ENCODE measurements at places on chromosomes 7 and 10.

DNA sequence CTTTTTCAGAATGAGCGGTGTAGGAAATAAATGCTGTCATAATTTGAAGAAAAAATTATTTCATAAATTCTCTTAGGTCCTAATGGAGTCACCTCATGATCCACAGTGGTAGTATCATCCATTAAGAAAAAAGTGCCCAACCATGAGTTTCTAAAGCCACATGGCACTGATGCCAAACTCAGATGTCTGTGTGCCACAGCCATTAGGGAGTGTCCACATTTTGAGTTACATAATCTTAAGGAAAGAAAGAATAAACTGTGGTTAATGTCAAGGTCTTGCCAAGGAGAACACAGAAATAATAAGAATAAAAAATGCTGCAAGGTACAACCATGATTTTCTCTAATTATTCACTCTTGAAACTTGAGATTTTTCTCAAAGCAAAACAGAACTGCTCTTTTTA is 1101.8 kb downstream of the SORCS3 start:
- no peak for DNase-seq

DNA sequence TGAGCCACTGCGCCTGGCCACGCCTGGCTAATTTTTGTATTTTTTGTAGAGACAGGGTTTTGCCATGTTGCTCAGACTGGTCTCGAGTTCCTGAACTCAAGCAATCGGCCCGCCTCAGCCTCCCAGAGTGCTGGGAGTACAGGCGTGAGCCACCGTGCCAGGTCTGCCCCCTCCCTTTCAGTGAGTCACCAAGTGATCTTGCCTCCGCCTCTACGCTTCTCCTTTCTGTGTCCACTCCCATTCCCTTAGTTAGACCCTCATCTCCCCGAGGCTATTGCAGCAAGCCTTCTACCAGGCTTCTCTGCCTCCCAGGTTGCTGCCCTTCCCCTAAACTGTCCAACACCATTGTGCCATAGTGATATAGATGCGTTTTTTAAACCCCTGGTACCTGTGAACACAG is 32.9 kb downstream of the CDC123 start:
- DNase-seq: no peak

- DNase-seq: no peak
Measured at GRCh38 chr10:55820478-55820877, 540.6 kb downstream of the ZWINT start.

DNA sequence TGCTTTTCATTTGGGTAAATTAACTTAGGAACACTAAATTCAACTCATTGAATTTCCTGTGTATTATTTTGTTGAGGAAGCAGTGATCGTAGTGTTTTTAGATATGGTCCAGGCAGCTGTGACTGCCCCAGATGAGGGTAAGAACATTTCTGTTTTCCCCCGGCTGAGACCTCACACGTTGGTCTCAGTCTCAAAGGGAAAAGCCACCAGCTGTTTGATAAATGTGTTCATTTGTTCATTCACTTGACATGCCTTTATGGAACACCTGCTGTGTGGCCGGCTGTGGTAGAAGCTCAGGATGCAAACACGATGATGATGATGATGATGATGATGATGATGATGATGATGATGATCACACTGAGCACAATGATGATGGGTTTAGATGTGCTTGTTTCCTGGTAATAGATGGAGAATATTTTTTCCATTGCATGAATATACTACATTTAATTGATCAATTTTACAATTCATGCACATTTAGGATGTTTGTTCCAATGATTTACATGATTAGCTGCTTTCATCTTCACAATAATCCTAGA is 125.6 kb upstream of the ZNF32 start:
- DNase-seq: no peak

- no peak for DNase-seq
Measured at GRCh38 chr7:23403970-23404369, 66.3 kb downstream of the IGF2BP3 start.

DNA sequence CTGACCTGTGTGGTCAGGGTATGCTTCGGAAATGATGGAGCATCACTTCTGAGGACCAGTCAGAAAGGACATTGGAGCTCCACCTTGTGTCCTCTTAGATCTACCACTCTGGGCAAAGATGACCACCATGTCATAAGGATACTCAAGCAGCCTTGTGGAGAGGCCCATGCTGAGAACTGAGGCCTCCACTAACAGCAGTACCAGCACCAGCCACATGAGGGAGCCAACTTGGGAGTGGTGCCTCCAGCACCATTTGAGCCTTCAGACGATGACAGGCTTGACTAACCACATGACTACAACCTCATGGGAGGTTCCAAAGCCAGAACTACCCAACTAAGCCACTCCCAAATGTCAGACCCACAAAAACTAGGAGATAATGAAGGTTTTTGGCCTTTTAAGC is 116.0 kb downstream of the NPTX2 start:
- DNase-seq: no peak

DNA sequence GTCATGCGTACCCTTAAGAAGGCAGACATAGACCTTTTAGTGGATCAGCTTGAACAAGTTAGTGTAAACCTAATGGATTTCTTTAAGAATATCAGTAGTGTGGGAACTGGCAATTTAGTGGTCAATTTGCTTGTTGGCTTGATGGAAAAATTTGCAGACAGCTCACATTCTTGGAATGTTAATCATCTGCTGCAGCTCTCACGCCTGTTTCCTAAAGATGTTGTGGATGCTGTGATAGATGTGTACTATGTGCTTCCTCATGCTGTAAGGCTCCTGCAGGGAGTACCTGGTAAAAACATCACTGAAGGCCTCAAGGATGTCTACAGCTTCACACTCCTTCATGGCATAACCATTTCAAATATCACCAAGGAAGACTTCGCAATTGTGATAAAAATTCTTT is 103.4 kb downstream of the ABCA13 start:
- DNase-seq: no peak

DNA sequence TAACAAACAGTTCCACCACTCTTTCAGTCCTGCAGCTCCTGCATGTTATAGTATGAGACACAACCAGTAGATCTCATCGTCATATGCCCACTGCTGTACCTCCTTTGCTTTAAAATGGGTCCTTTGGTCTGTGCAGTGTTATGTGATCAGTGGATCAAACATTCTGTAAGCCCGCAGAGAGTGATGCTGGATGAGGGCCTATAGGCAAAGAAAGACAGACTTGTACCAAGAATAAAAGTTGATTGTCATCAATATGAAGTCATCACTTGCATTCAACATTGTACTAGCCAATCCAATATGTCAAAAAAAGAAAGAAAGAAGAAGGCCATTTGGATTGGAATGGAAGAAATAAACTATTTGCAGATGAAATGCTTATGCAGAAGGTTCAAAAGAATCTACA is 79.8 kb upstream of the PHYHIPL start:
- no peak for DNase-seq

- DNase-seq: peak; percentile 72
Measured at GRCh38 chr7:75905785-75906604, 9.0 kb upstream of the POR start.

- DNase-seq: no peak
Measured at GRCh38 chr7:144513334-144513733, 109.8 kb upstream of the NOBOX start.

GRCh38 chr10:16155834-16156233 is 281.0 kb upstream of the PTER start:
- no peak for DNase-seq

- no peak for DNase-seq
Measured at GRCh38 chr10:28307267-28307666, 4.4 kb upstream of the MPP7 start.

DNA sequence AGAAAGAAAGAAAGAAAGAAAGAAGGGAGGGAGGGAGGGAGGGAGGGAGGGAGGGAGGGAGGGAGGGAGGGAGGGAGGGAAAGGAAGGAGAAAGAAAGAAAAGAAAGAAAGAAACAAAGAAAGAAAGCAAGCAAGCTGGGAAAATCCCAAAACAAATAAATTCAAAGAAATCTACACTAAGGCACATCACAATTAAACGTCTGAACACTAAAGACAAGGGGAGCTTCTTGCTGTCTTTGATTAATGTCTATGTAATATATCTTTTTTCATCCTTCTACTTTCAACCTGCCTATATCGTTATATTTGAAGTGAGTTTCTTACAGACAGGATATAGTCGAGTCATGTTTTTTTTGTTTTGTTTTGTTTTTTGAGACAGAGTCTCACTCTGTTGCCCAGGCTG is 28.3 kb upstream of the EBF3 start:
- DNase-seq: no peak

- DNase-seq: no peak
Measured at GRCh38 chr10:121556918-121557573, 41.2 kb downstream of the FGFR2 start.

DNA sequence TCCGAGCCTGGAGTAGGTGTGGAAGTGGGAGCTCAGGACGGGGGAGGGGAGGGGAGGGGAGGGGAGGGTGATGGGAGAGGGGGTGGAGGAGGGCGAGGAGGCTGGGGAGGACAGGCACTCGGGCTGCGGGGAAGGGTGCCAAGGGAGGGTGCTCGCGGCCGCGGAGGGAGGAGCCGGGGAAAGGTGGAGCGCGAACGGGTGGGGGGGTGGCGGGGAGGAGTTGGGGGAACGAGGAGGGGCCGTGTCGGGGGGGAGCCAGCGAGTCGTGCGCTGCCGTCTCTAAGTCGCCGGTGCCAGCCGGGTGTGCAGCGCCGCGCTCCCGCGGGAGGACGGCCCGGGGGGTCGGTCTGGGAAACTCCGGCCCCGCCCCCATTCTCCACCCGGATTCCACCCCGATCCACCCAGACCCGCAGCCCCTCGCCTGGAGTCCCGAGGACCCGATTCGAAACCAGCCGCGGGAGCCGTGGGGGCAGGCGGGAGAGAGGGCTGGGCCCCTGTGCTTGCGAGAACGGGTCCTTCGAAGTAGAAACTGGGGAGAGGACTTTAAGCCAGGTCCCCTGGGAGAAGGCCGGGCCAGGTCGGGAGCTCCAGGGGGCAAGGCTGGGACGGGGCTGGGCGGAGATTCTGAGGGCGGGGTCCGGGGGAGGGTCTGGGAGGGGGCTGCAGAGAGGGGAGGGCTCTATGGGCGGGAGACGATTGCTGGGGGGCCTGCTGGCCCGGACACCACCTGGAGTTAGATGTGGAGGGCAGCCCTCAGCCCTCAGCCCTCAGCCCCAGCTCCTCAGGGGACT is at the start of gene ZNF467:
ZNF467 (minus strand) TSS at position 143 of the 791 bp plus-strand sequence. CDS start 2,556 bp downstream, outside the sequence.
- peak; percentile 78 for DNase-seq

GRCh38 chr7:28269700-28270361 is 89.2 kb upstream of the JAZF1 start:
- DNase-seq: no peak

DNA sequence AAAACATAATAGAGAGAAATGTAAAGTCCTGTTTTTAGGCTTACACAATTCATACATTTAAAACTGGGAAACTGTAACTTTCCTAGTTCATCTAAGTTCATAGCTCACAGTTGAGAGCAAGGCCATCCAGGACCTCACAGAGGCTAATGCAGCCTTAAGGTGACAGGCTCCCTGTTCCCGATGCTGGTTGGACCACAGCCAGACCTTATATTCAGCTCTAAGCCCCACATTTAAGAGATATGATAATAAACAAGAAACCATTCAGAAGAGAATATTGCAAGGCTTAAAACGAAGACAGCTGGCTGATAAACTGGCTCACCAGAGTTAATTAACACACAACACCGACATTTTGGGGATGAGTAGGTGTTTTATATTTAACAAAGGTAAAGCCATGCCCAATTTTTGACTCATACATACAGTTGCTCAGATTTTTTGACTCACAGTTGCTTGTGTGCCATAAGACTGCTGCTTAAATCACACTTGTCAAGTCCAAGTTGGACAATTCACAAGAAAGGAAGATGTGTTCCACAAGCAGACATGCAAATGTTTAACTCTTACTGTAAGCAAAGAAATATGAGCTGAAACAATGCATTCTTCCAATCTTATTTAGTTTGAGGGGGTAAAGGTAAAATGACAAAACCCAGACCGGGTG is 41.1 kb upstream of the TMEM213 start:
- DNase-seq: no peak

DNA sequence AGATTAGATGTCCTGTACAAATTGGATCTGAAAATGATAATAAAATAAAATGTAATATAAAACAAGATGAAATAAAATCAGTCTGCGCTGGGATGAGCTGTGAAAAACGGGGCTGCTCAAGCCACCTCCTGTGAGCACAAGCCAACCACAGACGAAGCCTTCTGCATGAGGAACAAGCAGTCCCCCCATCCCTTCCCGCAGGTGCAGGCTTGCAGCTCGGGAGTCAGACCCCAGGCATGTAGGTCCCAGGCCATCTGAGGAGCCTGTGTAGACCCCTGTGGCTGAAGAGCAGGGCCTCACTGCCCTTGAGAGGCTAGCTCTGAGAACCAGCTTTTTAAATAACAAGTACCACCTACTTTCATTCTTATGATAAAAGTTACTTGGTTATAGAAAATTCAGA is 123.4 kb downstream of the TNS3 start:
- no peak for DNase-seq

- DNase-seq: no peak
Measured at GRCh38 chr7:24444666-24445440, 128.4 kb upstream of the PALS2 start.

- no peak for DNase-seq
Measured at GRCh38 chr7:150738591-150739001, 1.4 kb downstream of the GIMAP5 start.

DNA sequence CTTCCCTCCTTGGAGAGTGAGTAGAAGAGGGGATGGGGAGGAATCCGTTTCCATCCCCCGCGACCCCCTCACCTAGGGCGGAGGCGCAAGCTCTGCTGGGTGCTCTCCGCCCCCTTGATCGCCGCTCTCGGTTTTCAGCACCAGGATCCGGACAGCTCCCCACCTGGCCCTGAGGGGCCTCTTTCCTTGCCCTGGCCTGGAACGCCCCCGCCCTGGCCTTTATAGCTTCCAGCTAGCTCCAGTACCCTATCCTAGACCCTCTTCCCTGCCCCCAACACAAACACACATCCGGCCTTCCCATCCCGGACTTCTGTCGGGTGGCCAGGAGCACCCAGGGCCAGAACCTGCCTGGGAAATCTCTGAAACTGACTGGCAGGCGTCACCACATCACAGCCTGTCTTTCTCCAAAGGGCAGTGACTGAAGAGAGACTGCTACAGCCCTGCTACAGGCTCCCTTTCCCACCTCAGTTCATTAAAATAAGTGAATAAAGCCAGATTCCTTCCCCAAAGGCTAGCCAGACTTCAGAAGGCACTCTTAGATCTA is 72.3 kb upstream of the LEP start:
- no peak for DNase-seq

- no peak for DNase-seq
Measured at GRCh38 chr10:11934262-11934661, 108.3 kb downstream of the UPF2 start.

GRCh38 chr7:30751696-30752273 is at the start of gene INMT:
TSS of gene INMT (plus strand) at chr7:30752135. CDS start at chr7:30752151, 16 bp downstream.
- no peak for DNase-seq
